ENCODE measurements at places on chromosomes 16 and 17.

DNA sequence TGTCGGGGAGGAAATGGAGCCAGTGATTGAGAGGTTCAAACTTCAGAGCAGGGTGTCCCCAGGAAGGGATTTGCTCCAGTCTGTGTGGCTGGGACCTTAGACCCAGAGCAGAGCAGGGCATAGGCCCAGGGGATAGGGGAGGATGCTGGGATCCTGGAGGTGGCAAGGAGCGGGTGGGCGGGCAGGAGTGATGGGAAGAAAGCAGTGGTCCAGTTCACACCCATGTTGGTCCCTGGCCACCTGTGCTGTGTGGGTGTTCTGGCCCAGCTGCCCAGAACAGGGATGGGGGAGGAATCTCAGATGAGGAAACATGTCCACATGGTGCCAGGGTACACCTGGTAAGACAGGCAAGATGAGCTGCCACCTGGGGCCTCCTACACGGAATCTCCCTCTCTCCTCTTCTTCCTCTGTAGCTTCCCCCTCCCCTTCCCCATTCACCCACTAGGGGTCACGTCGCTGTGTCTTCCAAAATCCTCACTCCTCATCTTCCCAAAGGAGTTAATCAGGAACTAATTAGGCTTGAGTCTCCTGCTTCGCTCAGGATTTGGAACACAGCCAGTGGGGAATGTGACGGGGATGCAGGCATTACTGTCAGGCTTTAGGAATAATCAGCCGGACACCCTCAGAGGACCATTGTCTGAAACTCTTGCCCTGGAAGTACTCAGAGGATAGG, 2.3 kb downstream of the BEAN1 start:
- DNase-seq, result no peak

- DNase-seq, result no peak
Observed at GRCh38 chr17:43584666-43585102, 38.5 kb upstream of the ETV4 start.

DNA sequence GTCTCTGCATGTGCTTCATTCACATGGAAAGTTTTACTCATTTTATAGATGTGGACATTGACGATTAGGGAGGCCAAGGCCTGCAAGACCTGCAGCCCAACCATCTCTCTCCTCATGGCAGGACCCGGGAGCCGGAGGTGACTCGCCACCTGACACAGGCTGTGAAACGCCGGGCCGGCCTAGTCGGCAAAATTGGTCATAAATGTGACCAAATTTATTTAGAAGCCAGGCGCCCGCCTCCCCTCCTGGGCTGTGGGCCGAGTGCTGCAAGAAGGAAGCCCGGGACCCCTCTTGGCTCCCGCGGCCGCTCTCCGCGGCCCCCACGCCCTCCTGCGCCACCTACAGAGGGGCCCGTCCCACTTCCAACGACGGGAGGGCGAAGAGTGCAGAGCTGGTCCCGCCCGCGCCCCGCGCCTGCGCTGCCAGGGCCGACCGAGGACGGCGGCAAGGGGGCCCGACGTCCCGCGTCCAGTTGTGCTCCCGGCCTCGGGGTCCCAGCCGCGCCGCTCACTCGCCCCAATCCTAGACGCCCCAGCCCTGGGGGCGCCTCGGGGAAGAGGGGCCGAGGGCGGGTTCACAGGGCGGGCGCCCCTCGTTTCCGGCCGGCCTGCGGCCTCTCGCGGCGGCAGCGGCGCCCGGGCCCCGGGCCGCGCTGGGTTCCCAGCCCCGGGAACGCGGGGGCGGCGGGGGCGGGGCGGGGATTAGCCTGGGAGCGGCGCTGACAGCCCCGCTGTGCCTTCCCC, 47.5 kb downstream of the WNT3 start:
- no peak for DNase-seq

DNA sequence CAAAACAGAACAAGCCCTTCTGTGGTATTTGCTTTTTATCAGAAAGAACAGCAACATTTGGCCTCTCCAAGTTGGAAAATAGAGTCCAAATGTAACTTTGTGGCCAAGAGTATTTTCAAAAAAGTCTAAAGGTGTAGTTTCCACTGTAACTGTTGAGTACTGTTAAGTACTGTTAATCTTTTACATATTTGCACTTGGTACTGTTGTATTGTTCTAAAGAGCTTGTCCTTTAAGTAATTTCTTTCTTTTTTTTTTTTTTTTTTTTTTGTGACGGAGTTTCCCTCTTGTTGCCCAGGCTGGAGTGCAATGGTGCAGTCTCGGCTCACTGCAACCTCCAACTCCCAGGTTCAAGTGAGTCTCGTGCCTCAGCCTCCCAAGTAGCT, 21.5 kb downstream of the LDAF1 start:
- DNase-seq, result no peak

GRCh38 chr17:36198831-36199465, 2.4 kb upstream of the CCL3L1 start:
- no peak for DNase-seq

GRCh38 chr17:35028531-35029262, 34.8 kb downstream of the RFFL start:
- no peak for DNase-seq

- no peak for DNase-seq
Observed at GRCh38 chr16:87325423-87325858, 8.2 kb upstream of the C16orf95 start.

GRCh38 chr17:82151106-82151957, 53.3 kb upstream of the FASN start:
- DNase-seq, result no peak

DNA sequence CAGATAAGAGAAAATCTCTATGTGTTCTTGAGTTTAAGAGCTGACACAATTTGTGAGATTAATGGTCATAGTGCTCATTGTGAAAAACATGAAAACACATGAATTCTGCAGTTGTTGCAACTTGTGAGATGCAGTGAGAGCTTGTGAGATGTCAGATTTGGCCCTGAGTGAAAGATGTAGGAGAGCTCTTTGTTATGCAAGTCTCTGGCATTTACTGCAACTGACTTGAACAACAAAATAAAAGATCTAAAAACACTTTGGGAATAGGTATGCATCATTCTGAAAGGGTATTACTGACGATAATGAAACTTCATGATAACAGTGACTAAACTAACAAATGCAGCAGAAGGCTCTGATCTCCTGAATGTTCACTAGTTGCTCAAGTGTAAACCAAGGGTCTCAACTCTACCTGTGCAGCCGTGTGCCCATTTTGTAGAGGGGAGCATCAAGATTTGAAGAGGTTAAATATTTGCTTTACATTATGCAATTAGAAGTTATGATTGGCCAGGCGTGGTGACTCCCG, 50.8 kb upstream of the SMIM36 start:
- DNase-seq, result no peak

GRCh38 chr17:1755827-1756262, 6.0 kb upstream of the SERPINF1 start:
- no peak for DNase-seq

GRCh38 chr16:80947708-80948625, 58.7 kb downstream of the CMC2 start:
- no peak for DNase-seq

GRCh38 chr17:57309479-57309878, 53.2 kb downstream of the MSI2 start:
- no peak for DNase-seq

GRCh38 chr16:483341-484075, 44.0 kb upstream of the CAPN15 start:
- DNase-seq, result no peak

GRCh38 chr17:79500745-79501618, 109.9 kb downstream of the RBFOX3 start:
- no peak for DNase-seq

DNA sequence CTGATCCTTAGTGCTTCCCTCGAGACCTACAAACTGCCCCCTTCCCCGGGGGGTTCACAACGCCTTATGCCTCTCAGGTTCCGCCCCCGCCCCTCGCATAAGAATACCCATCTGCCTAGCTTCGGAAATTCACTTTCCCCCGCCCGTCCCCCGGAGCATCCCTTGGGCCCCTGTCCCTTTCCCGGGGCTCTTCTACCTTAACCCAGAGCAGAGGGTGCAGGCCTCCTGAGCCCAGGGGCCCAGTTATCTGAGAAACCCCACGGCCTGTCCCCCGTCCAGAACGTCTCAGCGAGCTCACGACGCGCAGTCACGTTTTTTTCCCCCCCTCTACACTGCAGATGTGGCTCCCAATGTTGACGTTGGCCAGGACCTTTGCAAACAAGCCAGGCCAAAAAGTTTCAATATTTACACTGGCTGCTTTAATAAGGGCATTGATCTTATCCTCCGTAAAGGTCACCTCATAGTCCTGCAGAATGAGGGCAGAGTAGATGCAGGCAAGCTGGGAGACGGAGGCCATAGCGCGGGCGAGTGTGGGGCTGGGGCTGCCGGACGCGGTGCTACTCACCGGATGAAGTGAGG, 1.4 kb upstream of the NBR1 start:
- no peak for DNase-seq

DNA sequence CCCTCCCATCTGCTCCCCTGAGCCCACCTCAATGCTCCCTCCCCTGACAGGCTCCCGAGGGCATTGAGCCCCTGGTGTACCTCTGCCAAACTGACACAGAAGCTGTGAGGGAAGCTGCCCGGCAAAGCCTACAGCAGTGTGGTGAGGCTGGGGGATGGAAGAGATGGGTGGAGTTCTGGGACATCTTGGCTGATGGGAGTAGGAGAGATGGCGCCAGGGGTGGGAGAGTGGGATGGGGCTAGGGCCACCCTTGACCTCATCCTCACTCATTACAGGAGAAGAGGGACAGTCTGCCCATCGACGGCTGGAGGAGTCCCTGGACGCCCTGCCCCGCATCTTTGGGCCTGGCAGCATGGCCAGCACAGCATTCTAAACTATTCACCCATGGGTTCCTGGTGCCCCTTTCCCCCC, 16.2 kb upstream of the CTCF start:
- no peak for DNase-seq

GRCh38 chr17:20721171-20721570, 141.6 kb downstream of the CDRT15L2 start:
- no peak for DNase-seq

- DNase-seq, result no peak
Observed at GRCh38 chr16:4313563-4314531, 2.0 kb upstream of the GLIS2 start.

- no peak for DNase-seq
Observed at GRCh38 chr17:26731005-26731921, 562.7 kb upstream of the WSB1 start.

GRCh38 chr16:51197953-51198748, 47.1 kb upstream of the SALL1 start:
- no peak for DNase-seq

- DNase-seq, result no peak
Observed at GRCh38 chr17:14143688-14144087, 74.4 kb downstream of the COX10 start.

DNA sequence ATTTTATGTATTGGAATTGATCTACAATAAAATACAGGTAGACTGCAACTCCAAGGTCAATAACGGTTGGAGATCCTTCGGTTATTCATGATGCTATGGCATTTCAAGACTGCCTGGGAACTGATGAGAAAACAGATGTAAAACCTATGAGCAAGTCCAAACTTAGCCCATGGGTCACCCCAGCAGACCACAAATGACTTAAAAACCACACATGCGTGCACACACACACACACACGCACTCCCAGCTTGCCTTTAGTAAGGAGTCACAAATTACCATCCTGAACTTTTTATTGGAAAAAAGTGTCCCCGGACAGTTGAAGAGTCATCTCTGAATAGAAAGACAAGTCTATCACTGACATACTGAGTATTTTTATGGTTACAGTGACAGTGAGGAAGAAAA, 26.7 kb downstream of the TRIM25 start:
- DNase-seq, result no peak

- DNase-seq, result no peak
Observed at GRCh38 chr16:2833776-2834175, 3.7 kb downstream of the ZG16B start.

DNA sequence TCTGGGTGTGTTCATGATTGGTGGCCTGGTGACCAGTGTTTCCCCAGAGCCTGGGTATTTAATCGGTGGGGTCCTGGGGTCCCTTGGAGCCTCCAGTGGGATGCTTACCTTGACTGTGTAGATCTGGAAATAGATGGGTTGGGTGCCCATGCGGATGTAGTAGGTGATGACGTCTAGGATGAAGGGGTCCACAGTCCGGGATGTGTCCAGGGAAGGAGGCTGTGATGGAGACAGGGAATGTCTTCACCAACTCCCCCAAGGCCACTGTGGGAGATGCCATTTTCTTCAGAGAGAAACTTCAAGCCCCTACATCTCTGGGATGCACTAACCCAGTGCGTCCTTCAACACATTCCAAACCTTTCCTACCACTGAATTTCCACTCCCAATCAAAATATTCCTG, 24.1 kb upstream of the MFSD6L start:
- no peak for DNase-seq

- DNase-seq, result no peak
Observed at GRCh38 chr17:65609749-65610148, 48.3 kb upstream of the AXIN2 start.

DNA sequence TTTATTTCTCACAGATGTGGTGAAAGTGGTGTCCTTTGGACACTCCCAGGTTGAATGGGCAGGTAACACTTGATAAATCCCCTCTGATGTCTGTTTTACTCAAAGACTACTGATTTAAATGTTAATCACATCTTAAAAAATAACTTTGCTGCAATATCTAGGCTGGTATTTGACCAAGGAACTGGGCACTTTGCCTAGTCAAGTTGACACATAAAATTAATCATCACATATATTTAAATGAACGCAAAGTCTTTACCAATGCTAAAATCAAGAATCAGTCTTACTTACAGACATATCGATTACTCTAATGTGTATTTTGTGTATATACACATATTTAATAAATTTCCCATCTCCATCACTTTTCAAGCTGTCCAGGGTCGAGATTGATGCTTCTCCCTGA, 7.0 kb downstream of the MT2A start:
- no peak for DNase-seq

GRCh38 chr16:86791287-86792035, 213.1 kb downstream of the FOXL1 start:
- DNase-seq, result no peak

- no peak for DNase-seq
Observed at GRCh38 chr16:55913716-55914115, 38.5 kb upstream of the CES5A start.

DNA sequence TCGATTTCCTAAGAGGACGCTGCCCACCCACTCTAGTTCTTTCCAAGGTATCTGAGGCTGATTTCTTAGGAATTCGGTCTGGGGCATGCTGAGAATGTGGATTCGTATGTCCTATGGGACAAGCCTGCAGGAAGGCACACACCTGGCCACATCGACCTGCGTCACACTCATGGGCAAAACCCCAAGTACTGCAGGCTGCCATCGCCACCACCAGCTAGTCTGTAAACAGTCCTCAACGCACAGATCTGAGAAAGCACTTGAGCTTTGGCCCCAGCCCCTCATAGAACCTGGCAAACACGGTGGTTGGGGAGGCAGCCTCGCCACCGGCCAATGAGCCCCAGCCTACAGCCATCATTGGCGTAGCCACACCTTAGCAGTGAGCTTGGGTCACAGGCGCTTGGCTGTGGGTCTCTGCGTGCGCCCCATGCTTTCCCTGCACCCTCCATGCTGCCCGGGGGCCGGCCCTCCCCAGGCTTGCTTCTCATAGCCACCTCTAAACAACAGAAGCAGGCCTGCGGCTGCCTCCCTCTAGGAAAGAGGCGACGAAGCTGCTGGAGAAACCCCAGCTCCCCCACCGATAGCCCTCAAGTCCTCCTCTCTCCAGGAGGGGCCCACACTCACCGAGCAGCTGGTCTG, 75.1 kb downstream of the ZNF778 start:
- no peak for DNase-seq

GRCh38 chr16:79215289-79215688, 385.2 kb downstream of the MAF start:
- DNase-seq, result no peak
